ENCODE measurements at places on chromosomes 2 and 18.

DNA sequence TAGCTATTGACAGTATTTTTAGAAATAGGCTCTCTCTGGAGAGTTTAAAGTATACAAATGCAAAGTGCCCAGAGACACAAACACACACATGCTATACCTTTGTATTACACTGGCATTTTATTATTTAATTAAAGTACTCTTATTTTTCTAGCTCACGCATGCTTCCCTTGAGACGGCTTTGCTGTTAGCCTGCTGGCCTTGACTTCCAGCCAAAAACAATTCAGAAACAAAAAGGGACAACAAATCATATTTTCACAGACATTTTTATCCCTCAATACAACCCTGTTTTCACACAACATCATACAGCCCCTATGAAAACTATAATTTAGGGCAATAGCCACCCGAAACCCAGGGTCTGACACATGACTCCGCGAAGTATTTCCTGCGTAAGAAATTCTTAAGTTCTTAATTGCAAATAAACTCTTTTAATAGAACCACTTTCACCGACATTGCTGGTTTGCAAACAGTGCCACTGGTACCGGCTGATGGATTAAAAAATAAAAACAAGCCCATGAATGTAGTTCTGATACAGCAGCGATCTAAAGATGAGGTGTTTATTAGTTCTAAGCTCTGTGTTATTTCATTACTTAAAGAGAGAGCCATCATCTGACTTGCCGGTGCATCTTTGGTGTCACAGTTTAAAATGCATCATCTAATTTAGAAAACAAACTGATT lies 185.1 kb downstream of the TCF4 start:
- no peak for DNase-seq

- DNase-seq, result no peak
Observed at GRCh38 chr2:241087420-241088268, 14.4 kb downstream of the MTERF4 start.

GRCh38 chr2:55932843-55933242 lies 9.3 kb upstream of the EFEMP1 start:
- DNase-seq, result no peak

- no peak for DNase-seq
Observed at GRCh38 chr2:216690853-216691741, 4.3 kb downstream of the IGFBP5 start.

- no peak for DNase-seq
Observed at GRCh38 chr18:7617738-7618422, 50.8 kb downstream of the PTPRM start.

DNA sequence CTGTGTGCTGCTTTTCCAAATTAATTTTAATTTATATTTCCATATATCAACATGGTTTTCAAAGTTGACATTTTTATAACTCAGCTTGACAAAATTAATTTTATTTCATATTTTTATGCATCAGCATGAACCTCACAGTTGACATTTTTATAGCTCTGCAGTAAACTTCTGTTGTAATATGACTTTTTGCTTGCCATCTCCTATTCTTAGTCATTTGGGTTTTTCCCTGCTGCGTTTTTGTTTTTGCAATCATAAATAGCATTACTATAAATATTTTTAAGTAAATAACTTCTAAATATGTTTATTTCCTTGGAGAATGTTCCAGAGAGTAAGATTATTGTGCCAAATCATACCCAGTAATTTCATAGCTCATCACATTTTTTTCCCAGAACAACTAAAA lies 21.0 kb upstream of the L3MBTL4 start:
- no peak for DNase-seq

- DNase-seq, result no peak
Observed at GRCh38 chr2:20916604-20917286, 93.8 kb upstream of the LDAH start.

- DNase-seq, result no peak
Observed at GRCh38 chr2:148238561-148238960, 217.7 kb downstream of the MBD5 start.

DNA sequence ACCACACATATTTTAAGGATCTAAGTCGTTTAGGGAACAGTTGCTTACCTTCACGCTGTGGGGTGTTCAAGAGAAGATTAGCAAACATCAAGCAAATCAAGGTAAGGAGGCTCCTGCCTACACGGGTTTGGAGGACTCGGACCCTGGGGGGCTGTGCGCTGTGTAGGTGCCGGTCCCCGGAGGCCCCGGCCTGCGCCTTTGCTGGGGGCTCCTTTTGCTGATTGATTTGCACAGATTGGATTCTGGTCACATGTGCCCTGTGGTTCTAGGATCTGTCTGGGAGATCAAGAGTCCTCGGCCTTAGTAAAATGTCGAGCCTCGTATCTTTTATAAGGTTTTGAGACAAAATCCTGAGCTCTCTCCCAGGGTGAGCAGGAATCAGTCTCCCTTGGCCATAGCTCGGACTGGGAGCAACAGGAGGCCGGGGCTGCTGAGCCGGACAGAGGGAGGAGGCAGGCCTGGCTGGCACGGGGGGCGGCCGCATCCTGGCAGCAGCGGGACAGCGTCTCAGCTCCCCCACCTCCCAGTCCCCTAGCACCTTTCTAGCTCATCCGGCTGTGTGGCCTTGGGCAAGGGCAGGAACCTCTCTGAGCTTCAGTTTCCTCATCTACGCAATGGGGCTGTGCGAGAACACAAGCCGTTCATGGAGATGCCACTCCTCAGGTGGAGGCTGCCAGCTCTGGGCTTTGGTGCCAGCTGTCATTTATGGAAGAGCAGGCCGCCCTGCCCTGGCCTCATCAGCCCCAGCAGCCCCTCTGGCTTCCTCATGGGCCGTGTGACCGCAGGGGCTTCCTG lies 147.2 kb downstream of the MBP start:
- no peak for DNase-seq

GRCh38 chr2:232076736-232077135 lies 115.2 kb downstream of the DIS3L2 start:
- DNase-seq, result no peak

Data from stimulated activated naive CD8-positive, alpha-beta T cell treated with anti-CD3 and anti-CD28 coated beads, Interleukin-15, amount 100 ng/mL, for 72 hours (primary cell).